ENCODE measurements at places on chromosomes 3 and 15. TPM values are rescaled to one million over a fixed set of nuclear protein-coding genes. Genes with fewer than 3 reads are reported as not detected.

Gene IL17RD
- total RNA-seq: 47.4 TPM

Gene GOLGA6L10
- 6.3 TPM for total RNA-seq

Gene CPA3
- not detected for total RNA-seq

Gene PPIP5K1
- 87.0 TPM for total RNA-seq

GRCh38 chr3:61855211-61855610 is 293.8 kb downstream of the PTPRG start:
- DNase-seq: no peak

- DNase-seq: no peak
Measured at GRCh38 chr3:99126316-99126715, 224.8 kb upstream of the DCBLD2 start.

DNA sequence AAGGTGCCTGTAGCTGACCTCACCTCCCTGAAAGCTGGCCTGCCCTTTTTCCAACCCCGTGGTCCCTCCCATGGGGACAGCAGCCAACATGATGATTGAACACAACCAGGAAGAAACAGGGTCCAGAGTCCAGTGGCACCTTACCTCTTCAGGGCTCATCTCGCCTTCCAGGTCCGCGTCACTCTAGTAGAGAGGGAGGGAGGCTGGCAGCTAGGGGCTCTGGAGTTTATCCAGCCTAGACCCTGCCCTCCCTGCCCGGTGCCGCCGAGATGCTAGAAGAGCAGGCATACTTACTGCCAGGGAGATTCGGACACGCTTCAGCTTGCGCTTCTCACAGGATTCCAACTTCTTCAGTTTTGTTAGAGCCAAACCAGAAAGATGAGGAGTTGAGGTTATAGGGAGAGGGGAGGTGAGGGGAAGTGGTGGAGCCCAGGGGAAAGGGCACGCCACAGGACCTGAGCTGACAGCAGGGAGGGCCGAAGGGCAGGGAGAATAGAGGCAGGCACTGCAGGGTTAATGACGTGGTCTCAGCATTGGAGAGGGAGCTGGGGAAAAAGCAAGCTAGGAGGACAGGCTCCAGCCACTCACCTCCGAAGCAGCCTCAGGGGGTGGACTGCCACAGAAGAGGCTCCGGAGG is 9.1 kb downstream of the CLCN2 start:
- no peak for DNase-seq

DNA sequence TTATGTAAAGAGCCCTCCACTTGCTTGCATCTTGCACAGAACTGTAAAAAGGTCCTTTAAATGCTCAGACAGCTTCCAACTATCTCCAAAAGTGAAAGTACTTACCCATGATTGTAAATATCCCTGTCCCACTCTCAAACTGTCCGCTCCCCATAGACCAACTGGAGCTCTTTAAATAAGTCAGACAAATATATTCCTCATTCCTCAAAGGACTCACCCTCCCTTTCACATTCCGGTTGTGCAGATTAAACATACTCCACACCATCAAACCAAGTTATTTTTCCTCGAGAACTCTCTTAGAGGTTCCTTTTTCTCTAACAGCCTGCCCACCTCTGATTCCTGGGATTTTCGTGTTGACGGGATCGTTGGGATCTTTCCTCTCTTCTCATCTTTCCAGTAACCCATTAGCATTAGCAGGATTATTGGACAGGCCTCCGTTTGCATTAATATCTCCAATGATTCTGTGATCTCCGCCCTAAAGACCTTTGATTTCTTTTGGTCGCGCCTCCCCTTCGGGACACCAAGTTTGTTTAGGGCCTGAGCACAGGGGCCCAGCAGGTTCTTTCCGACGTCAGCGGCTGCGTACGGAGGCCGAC is 763 bp downstream of the GOLGB1 start:
- DNase-seq: no peak

DNA sequence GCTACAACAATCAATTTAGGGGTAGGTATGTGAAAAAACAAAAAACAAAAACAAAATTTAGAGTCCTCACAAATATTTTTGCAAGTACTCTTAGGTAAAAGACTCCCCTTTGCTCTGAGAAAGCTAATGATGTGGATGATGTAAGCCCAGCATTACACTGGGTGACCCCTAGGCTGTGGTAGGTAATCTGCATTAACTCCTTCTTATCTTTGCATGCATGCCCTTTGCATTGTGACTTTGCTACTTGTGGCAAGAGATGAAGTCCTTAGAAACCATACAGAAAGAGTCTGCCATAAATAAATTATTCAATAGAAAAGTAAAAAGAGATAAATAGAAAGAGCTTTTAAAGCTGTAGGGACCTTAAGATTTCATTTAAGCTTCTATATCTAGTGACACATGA is 159.7 kb upstream of the MBNL1 start:
- DNase-seq: no peak

DNA sequence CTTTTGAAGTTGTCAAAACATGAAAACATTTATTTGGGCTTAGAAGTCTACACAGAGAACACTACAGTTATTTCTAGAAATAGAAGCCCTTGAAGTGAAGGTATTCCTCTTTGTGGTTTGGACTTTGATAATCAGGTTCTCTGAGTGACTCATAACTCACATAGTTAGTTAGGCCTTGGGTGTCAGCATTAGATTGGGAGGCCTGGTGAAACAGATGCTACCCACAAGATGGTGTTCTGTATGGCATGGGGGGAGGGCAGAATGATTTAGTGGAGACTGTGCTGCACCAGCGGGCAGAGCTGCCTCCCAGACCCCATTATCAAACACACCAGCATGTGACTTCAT is 108.9 kb upstream of the ETV5 start:
- no peak for DNase-seq

Measured in type B pancreatic cell (in vitro differentiated cells).